Endothelial cell (in vitro differentiated cells): ENCODE measurements at places on chromosomes 7 and 10.

DNA sequence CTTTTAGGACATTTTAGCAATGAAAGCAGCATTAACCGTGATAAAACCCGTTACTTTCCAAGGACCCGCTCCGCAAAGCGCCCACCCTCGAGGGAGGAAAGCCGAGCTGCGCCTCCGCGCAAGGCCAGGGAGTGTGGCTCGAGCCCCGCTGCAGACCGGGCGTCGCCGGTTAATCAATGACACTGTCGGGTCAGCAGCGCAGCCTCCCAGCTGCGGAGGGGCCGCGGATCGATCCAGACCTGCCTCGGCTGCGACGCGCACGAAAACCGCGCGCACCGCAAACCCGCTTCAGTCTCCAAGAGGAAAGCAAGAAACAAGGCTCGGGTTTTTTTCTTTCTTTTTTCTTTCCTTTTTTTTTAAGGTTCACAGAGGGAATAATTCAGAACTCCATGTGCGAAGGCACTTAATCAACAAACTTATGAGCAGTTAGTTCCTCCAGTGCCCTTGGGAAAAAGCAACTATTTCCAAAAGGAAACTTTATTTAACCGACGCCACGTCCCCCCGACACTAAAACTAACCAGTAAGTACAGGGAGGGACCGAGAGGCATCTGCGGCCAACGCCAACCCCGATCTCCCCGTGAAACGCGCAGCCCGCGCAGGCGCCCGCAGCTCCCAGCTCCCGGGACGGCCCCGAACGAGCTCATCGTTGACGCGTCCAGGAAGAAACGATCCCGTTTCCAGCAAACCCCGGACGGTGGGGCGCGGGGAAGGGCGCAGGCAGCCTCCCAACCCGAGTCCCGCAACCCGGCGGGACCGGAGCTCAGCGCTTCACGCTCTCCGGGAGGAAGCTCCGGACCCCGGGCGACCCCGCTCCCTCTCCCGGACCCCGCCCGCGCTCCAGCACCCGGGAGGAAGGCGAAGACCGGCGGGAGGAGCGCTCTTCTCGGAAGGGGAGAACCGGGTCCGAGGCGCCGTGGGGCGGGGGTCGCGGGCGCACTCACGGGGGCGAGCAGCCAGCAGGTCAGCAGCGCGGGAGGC lies 598 bp downstream of the VIPR2 start:
- H3K27ac ChIP-seq = no peak overlapping the region
- no peaks in the 10 kb centered on the region for H3K4me1 ChIP-seq
- peak overlapping the region; percentile 84 for H3K4me3 ChIP-seq

GRCh38 chr7:52311886-52312285 lies 723.5 kb upstream of the POM121L12 start:
- H3K27ac ChIP-seq = no peak overlapping the region
- H3K4me3 ChIP-seq = no peak overlapping the region
- no peak for DNase-seq
- H3K27me3 ChIP-seq = no peaks in the 10 kb centered on the region
- H3K36me3 ChIP-seq = no peaks in the 10 kb centered on the region

GRCh38 chr10:93090619-93091018 lies 16.9 kb downstream of the CYP26A1 start:
- H3K27me3 ChIP-seq = peaks cover 3% of the 10 kb centered on the region
- H3K4me1 ChIP-seq = no peaks in the 10 kb centered on the region
- no peak overlapping the region for H3K27ac ChIP-seq
- no peak overlapping the region for H3K4me3 ChIP-seq

- peak overlapping the region; percentile 96 for H3K27ac ChIP-seq
- no peak for DNase-seq
- H3K4me3 ChIP-seq = peak overlapping the region; percentile 93
- peaks cover 28% of the 10 kb centered on the region for H3K4me1 ChIP-seq
- peaks cover 14% of the 10 kb centered on the region for H3K36me3 ChIP-seq
- peaks cover 13% of the 10 kb centered on the region for H3K27me3 ChIP-seq
Measured at GRCh38 chr7:139109983-139110411, 477 bp upstream of the ZC3HAV1 start.

DNA sequence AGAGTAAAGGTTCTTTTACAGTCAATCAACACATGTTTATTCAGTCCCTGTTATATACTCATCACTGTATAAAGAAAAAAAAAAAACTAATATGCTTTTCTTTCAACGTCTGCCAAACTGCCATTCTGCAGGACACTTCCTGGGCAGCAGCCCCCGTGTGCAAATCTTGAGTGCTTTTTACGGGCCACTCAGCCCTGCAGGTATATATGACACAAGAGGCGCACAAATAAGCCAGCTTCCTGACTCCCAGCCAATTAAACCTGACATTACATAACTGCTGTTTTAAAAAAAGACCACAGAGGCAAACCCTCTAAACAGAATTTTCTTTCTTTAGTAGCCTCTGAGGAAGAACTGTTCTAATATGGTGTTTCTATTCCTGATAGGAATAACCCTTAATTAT lies 263.0 kb upstream of the NEBL start:
- H3K27me3 ChIP-seq = no peaks in the 10 kb centered on the region
- H3K4me3 ChIP-seq = no peak overlapping the region
- H3K36me3 ChIP-seq = no peaks in the 10 kb centered on the region
- DNase-seq = no peak
- no peak overlapping the region for H3K27ac ChIP-seq

DNA sequence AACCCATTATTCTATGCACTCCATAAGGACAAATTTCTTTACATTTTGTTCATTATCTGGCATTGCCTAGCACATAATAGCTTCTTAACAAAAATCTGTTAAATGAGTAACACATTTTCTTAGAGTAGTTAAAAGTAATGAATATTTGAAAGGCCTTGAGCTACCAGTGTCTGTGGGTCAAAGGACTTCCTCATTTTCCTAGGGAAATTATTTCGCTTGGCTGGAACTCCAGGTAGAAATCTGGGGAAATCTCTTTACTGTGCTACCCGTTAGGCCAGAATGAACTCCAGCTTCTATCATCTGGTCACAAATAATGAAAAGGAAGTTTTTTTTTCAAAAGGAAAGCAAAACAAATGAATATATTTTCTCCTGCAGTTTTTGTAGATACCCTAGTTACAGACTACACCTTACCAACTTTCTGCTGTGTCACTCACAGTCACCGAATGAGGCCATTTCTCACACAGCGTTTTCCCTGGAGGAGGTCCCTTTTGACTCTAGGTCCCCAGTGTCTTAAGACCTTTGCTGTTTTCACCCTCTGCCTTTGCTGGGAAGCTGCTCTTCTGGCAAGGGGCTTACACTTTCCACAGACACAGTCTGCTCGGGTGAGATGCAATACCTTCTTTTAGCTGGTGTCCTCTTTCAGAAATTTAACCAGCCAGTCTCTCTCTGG lies 1.6 kb downstream of the SAMD9L start:
- peaks cover 9% of the 10 kb centered on the region for H3K4me1 ChIP-seq
- no peak overlapping the region for H3K4me3 ChIP-seq
- peak overlapping the region; percentile 54 for H3K27ac ChIP-seq
- no peaks in the 10 kb centered on the region for H3K36me3 ChIP-seq

DNA sequence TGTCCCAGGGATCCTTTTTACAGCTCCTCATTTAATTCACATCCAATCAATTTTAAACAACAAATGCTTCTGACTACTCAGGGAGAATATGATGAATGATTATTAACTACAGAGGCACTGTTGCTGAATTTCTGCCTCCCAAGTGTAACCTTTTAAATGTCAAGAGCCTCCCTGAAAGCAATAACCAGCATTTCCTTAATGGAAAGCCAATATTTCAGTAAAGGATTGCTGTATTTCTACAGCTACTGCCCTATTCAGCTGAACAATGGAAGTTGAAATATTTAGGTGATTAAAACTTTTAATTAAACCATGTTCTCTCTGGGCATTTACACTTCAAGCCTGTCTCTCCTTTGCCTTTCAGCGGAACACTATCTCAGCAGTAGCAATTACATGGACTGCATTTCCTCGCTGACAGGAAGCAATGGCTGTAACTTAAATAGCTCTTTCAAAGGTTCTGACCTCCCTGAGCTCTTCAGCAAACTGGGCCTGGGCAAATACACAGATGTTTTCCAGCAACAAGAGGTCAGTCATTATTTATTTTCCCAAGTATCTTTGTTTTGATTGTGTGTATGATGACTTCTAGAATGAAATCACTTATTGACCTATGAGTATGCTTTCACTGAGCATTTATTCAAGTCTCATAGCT lies 304.7 kb downstream of the BICC1 start:
- H3K4me3 ChIP-seq = no peak overlapping the region
- H3K27me3 ChIP-seq = peaks cover 2% of the 10 kb centered on the region
- H3K27ac ChIP-seq = no peak overlapping the region
- H3K4me1 ChIP-seq = peaks cover 3% of the 10 kb centered on the region
- H3K36me3 ChIP-seq = no peaks in the 10 kb centered on the region

- H3K27ac ChIP-seq = no peak overlapping the region
- no peaks in the 10 kb centered on the region for H3K27me3 ChIP-seq
- no peak overlapping the region for H3K4me3 ChIP-seq
Measured at GRCh38 chr7:46672861-46673260, 751.8 kb upstream of the IGFBP3 start.

DNA sequence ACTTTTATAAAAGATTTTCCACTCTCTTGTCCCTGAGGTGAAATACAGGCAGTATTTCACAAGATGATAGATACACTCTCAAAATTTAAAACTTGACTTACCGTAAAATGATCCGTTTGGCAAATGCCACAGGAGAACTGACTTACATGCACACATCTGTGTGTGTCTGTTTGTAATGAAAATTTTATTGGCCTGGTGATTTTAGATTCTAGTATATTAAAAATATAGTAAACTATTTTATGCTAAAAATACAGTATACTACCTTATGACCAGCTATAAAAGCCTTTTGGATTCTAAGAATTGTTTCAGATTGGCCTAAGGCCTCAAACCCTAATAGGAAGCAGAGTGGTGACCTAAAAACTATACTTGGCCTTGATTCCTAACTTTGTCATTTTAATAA lies 362.7 kb downstream of the IPMK start:
- no peaks in the 10 kb centered on the region for H3K36me3 ChIP-seq
- H3K4me1 ChIP-seq = no peaks in the 10 kb centered on the region
- DNase-seq = no peak

DNA sequence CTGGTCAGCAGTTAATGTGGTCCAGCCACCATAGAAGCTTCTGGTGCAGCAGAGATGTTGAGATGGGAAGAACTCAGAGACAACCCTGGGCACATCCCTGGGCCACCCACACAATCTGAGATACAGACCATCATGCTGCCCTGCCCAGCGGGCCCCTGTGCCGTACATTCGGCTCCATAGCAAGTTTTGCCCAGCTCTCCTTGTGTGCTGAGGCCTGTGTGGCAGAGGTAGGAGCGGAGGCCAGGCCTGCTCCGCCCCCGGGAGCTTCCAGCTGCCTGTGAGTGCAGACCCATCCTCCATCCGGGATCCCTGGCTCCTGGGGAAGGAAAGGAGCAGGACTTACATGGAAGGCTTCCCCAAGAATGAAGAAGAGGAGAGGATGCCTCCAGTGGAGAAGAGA lies 140.3 kb downstream of the NEURL1 start:
- H3K4me3 ChIP-seq = no peak overlapping the region
- peaks cover 16% of the 10 kb centered on the region for H3K36me3 ChIP-seq
- DNase-seq = no peak
- H3K27me3 ChIP-seq = peaks cover 14% of the 10 kb centered on the region
- H3K27ac ChIP-seq = no peak overlapping the region

GRCh38 chr7:7921830-7922229 lies 46.8 kb upstream of the GLCCI1 start:
- no peak overlapping the region for H3K27ac ChIP-seq
- no peaks in the 10 kb centered on the region for H3K27me3 ChIP-seq
- no peak overlapping the region for H3K4me3 ChIP-seq
- no peaks in the 10 kb centered on the region for H3K36me3 ChIP-seq
- H3K4me1 ChIP-seq = no peaks in the 10 kb centered on the region

- peaks cover 14% of the 10 kb centered on the region for H3K27me3 ChIP-seq
- no peak overlapping the region for H3K4me3 ChIP-seq
- no peak overlapping the region for H3K27ac ChIP-seq
- no peak for DNase-seq
- no peaks in the 10 kb centered on the region for H3K4me1 ChIP-seq
- H3K36me3 ChIP-seq = peaks cover 4% of the 10 kb centered on the region
Measured at GRCh38 chr7:510782-511281, 8.8 kb downstream of the PDGFA start.

- H3K36me3 ChIP-seq = no peaks in the 10 kb centered on the region
- peak within 1 kb of the TSS; percentile 75 for H3K4me3 ChIP-seq
- H3K27me3 ChIP-seq = no peaks in the 10 kb centered on the region
- DNase-seq = peak; percentile 61
- peak within 1 kb of the TSS; percentile 85 for H3K27ac ChIP-seq
- H3K4me1 ChIP-seq = peaks cover 24% of the 10 kb centered on the region
Measured at GRCh38 chr7:99928994-99929729, at the start of gene GJC3. Gene GJC3 (minus strand): TSS chr7:99929620. CDS start chr7:99929620, 0 bp downstream.

DNA sequence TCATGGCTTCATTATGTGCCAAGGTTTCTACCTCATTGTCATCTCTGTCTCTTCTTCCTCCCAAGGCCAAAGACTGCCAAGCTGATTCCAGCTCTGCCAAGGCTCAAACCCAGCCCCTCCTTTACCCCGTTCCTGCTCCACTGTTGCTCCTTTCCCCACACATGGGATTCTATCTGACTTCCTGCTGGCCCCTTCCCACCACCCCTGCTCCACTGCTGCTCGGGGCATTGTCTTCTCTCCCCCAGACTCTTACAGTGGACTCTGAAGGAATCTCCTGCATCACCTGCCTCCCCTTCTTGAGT lies 86.3 kb downstream of the COBL start:
- no peak overlapping the region for H3K27ac ChIP-seq
- DNase-seq = no peak
- no peaks in the 10 kb centered on the region for H3K36me3 ChIP-seq
- no peak overlapping the region for H3K4me3 ChIP-seq

GRCh38 chr7:101814991-101815825 lies 2.2 kb upstream of the CUX1 start:
- peak; percentile 73 for DNase-seq
- peak overlapping the region; percentile 9 for H3K27ac ChIP-seq
- H3K4me3 ChIP-seq = peak overlapping the region; percentile 90
- H3K36me3 ChIP-seq = no peaks in the 10 kb centered on the region
- peaks cover 12% of the 10 kb centered on the region for H3K4me1 ChIP-seq

GRCh38 chr7:335358-336148 lies 45.6 kb downstream of the FOXL3 start:
- H3K36me3 ChIP-seq = peaks cover 5% of the 10 kb centered on the region
- no peak overlapping the region for H3K27ac ChIP-seq
- H3K4me3 ChIP-seq = peak overlapping the region; percentile 51
- peaks cover 18% of the 10 kb centered on the region for H3K27me3 ChIP-seq
- no peaks in the 10 kb centered on the region for H3K4me1 ChIP-seq
